ENCODE measurements at places on chromosomes 3 and 15.

DNA sequence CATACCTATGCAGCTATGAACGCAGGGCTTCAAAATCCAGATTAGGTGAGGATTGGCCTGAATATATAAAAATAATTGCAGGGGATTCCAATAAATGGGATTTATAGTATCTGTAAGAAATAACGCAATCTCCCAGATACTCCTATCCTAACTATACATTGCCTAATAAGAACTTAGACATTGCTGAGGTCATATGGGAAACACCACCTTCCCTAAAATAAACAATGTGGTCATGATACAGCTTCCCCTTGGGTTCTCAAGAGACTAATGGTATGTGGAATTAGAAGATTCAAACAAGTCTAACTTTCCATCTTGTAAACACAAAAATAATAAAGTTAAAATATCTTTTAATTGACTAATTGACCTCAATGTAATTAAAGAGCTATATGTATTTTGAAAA is 28.2 kb downstream of the UBE3A start:
- DNase-seq, result peak; percentile 58

DNA sequence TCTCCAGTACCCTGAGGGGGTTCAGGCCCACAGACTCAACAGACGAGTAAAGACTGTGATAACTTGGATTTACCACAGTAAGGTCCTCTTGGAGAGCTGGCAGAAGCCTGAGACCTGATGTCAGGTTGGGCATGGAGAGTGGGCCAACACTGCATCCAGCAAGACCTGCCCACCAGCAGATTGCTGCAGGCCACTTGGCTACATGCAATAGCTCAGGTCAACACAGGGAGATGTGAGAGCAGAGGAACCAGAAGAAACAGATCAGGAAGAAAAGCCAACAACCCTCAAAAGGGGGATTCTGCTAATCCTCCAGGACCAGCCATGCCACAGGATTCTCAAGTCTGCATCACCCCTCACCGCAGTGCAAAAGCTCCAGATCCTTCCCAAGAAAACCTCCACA is 1.7 kb upstream of the IP6K1 start:
- DNase-seq, result no peak

GRCh38 chr3:171462224-171462623 is 2.0 kb upstream of the TNIK start:
- DNase-seq, result no peak

DNA sequence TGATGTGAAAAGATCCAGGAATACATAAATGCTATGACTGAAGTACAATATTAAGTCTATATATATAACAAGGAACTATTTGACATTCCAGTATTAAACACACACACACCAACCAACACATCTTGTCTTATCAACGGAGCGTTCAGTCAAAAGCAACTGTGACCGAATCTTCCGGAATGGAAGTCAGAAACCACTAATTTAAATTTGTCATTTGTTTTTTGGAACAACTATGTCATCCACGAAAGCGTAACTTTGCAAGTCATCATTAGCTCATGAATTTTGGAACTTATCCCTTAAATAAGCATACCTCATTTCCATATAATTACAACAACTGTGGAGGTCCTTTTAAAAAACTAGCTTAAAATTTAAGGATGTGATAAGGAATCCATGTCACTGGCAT is 5.0 kb downstream of the ZNF385D start:
- peak; percentile 84 for DNase-seq

DNA sequence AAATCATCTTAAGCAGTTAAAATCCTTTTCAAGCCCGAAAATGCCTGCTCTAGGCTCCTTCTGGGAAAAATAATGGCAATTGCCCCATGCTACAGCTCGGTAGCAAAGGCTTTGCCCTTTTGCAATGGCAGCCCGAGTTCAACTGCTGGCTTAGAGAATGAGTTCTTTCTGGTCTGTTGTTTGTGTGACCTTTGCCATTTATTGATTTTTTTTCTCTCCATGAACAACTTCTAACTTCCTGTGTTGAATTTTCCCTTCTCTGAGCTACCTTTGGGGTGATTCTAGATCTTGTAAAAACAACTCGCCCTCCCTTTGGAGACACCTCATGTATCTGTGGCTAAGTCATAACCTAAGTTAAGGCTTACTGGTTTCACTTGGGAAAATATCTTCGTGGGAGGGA is 139.3 kb downstream of the PLCH1 start:
- DNase-seq, result no peak

DNA sequence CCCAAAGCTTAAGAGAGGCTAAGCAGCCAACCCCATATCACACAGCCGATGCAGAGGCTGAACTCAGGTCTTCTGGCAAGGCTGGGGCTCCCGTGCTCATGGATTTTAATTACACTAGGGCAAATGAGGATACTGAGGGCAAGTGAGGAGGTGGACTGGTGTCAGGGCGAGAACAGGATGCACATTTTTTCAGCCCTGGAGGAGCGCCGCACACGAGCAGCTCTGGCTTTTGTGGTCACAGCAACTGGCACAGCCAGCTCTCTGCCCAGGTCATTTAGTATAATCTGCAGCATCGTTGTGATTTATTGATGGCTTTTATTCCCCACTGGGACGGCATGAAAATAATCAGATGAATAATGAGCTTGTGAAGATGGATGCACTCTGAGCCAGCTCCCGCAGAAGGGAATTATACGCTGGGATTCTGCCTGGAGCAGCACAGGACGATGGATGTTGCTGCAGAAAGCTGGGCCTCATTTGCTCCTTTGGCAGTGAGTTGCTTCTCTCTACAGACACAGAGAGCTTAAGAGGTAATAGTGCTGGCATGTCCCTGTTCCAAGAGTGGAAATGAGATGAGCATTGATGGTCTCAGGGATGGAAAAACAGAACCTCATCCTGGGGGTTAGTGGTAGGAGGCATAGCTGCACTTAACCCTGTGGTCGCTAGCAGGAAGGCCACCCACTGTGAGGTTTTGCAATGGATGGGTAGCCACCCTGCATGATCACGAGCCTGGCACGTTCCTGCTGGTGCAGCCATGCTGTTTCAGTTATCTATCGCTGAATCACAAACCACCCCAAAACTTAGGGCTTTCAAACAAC is 135.4 kb downstream of the UACA start:
- peak; percentile 49 for DNase-seq

- no peak for DNase-seq
These were observed 467.9 kb upstream of the ATP11B start for GRCh38 chr3:182325213-182325950.

- DNase-seq, result no peak
These were observed 2.3 kb upstream of the TLR9 start for GRCh38 chr3:52227766-52228165.

Measured in fibroblast of mammary gland (primary cell).